Occipital lobe (tissue), 3 donors: ENCODE measurements at places on chromosomes 1 and 21.

DNA sequence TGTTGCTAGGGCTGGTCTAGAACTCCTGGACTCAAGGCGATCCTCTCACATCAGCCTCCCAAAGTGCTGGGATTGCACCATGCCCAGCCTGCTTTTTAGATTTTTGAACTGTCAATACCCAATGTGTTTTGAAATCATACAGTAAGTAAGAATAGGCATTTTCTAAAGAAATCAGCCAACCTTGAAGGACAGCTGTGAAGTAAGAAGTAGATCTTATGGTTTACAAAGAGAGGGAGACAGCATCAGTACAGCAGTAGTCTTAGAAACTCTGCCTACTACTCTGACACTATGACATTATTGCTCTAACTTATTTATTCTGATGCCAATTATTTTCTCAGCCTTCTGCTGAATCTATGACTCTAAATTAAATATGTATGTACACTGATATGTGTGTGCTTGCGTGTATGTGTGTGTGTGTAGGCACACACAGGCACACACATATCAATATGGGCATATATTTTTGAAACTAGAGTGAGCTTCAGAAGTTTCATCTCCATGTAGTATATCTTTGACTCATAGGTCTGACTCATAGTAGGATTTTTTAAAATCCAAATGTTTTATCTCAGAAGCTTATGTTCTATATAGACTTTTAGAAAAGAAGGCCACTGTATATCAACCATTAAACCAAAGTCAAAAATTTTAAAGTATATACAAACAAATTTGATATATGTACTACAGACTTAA lies 140.4 kb downstream of the COL24A1 start:
- DNase-seq, result no peak

DNA sequence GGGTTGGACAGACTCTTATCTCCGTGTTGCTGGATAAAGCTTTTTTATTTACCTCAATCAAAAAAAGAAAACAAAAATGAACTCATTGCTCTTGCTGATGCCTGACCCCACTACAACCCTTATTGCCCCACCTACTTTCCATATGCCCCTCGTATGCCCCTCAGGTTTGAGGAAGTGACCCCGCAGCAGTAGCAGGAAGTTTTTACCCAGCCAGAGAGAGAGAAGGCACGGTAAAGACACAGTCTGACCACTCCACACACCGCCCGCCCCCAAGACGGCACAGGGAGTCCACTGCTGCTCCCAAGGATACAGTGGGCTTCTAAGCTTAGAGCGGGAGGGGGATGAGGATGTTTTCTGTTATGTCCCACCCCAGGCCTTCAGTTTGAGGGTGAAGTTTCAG lies 9.8 kb downstream of the PLEKHO1 start:
- no peak for DNase-seq

GRCh38 chr21:37392441-37392840 lies 25.9 kb downstream of the DYRK1A start:
- no peak for DNase-seq

GRCh38 chr1:153773096-153773921 lies 1.9 kb upstream of the SLC27A3 start:
- no peak for DNase-seq

GRCh38 chr1:201594575-201595245 lies 55.8 kb downstream of the NAV1 start:
- no peak for DNase-seq

- DNase-seq, result no peak
These were observed 407.9 kb upstream of the ZRANB2 start for GRCh38 chr1:71488555-71489252.

DNA sequence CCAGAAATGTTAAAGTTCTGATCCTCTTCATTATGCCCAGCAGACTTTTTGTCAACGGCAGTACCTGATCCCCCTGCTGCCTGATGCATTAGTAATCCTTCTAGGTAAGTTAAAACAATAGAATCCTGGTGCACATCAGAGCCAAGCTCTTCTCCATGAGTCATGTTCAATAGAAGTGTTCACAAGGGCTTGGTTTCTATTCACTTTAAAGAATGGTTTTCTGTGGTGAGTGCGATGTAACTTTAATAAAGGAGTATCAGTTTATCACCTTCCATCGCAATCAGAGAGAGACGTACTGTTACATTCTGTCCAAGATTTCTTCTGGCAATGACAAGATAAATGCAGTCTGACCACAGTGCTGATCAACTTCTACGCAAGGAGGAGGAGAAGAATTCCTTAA lies 96.8 kb downstream of the NRIP1 start:
- DNase-seq, result no peak

DNA sequence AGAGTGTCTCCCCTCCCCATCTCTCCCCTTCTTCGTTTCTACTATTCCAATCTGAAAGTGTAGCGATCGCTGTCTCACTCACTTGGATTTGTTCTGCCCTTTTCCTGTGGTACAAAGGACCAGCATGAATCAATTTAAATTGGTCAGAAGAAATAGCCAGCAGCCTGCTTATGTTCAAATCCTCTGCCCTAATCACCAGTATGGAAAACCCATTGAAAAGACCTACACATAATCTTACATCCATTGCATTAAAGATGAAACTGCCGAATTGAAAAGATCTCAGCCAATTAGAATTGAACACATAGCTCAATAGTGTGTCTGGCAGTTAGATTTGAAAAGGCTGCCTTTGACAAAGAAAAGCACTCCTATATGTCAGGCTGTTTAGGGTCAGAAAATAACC lies 122.6 kb downstream of the TNNI3K start:
- no peak for DNase-seq

DNA sequence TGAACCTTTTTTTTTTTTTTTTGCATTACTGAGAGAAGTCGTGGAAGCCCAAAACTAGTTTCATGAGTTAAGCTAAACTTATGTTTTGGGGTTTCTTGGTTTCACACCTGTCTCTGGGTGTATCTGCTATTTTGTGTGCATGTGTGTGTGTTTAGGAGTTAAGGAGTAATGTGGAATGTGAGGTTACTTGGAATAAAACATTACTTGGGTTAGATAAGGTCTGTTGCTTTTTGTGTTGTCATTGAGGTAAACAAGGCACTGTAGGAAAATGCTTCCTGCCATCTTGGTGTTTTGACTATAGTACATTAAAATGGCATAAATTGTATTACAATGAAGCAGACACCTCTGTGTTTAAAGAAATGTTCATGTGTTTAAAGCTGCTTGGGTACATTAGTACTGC lies 2.9 kb downstream of the TENT5C start:
- no peak for DNase-seq

GRCh38 chr1:165185161-165185889 lies 171.2 kb downstream of the LMX1A start:
- no peak for DNase-seq

DNA sequence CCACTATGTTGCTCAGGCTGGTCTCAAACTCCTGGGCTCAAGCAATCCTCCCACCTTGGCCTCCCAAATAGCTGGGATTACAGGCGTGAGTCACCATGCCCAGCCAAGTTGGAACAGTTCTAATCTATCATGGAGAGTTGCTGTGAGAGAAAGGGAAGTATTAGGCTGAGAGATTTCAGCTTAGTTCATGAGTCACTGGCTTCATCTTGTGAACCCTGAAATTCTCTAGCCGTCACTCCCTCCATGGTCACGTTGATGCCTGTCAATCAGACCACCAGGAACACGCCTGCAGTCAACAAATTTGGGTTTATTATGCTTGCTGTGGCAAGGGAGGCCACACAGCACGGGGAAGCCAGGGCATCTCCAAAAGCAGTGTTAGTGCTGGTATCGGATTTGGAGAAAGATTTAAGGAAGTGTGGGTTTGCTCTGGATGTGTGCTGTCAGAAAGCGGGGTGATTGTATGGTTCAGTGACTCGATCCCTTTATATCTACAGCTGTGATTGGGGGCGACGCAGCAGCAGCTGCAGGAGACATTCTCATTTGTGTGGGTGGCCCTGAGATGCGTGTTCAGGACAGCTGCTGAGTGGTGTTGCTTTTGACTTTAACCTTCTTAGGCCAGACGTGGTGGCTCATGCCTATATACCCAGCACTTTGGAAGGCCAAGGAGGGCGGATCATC lies 18.7 kb downstream of the UQCRHL start:
- DNase-seq, result no peak

DNA sequence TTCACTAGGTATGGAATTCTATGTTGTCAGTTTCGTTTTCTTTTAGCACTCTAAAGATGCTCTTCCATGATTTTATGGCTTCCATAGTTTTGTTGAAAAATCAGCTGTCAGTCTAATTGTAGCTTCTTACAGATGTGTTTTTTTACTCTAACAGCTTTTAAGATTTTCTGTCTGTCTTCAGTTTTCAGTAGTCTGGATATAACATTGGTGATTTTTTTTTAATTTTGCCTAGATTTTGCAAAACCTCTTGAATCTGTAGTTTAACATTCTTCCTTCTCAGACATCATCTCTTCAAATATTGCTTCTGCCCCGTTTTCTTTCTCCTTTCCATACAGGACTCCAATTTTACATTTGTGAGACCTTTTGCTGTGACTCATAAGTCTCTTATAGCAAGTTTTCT lies 17.9 kb upstream of the DYRK1A start:
- no peak for DNase-seq

- peak; percentile 60 for DNase-seq
These were observed 21.7 kb downstream of the TMEM53 start for GRCh38 chr1:44652445-44653106.

- no peak for DNase-seq
These were observed 63.7 kb upstream of the EPS8L3 start for GRCh38 chr1:109827466-109827865.

DNA sequence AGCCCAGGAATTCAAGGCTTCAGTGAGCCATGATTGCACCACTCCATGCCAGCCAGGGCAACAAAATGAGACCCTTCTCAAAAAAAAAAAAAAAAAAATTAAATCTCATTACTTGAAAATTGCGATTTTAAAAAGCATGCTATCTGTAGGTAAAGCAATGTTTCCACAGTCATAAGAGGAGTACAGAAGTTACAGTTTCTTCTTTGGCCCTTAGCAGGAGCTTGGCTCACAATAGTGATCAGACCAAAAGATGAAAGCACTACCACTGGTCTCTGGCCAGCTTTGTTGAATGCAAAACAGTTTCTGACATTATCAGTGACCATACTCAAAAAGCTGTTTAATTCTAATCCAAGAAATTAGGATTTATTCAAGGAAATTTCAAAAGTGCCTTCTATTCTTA lies 31.2 kb downstream of the VAV3 start:
- DNase-seq, result no peak

DNA sequence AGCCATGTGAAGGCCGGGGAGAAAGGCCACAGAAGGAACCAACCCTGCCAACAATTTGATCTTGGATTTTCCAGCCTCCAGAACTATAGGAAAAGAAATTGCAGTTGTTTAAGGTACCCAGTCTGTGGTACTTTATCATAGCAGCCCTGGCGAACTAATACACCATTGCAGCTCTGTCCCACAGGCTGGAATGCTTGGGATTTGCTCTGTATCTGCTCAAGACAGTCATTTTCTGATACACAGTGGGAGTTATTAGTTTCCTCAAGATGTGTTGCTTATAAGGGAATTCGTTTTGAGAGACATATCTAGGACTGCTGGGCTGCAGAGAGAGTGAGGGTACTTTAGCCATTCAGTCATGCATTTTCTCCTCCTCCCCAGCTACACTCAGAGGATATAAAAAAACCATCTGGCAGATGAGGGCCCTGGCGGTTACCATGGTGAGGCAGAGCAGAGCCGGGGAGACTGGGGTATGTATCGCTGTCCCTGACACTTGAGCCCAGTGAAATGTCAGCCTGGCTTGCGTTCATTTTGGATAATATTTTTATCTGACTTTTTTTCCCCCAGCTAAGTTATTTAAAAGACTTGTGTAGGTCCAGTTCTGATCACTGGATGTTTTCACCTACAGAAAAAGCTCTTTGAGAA lies 104.6 kb downstream of the DIRAS3 start:
- no peak for DNase-seq

DNA sequence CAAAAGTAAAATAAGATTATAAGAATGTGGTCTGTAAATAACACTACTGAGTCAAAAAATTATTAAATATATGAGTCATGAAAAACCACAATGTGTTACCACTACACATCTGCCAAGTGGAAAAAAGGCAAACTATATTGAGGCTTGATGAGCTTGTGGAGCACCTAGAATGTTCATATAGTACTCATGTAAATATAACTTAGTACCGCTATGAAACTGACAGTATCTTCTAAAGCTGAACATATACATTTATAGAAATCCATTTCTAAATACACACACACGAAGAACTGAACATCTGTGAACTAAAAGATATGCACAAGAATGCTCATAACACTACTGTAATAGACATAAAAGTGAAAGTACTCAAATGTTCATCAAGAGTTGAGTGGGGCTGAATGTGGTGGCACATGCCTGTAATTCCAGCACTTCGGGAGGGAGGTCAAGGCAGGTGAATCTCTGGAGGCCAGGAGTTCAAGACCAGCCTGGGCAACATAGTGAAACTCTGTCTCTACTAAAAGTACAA lies 18.5 kb upstream of the GBP3 start:
- DNase-seq, result no peak

GRCh38 chr21:33866826-33867225 lies 48.8 kb downstream of the ATP5PO start:
- no peak for DNase-seq

- no peak for DNase-seq
These were observed 853.4 kb downstream of the KCNT2 start for GRCh38 chr1:195754874-195755273.

DNA sequence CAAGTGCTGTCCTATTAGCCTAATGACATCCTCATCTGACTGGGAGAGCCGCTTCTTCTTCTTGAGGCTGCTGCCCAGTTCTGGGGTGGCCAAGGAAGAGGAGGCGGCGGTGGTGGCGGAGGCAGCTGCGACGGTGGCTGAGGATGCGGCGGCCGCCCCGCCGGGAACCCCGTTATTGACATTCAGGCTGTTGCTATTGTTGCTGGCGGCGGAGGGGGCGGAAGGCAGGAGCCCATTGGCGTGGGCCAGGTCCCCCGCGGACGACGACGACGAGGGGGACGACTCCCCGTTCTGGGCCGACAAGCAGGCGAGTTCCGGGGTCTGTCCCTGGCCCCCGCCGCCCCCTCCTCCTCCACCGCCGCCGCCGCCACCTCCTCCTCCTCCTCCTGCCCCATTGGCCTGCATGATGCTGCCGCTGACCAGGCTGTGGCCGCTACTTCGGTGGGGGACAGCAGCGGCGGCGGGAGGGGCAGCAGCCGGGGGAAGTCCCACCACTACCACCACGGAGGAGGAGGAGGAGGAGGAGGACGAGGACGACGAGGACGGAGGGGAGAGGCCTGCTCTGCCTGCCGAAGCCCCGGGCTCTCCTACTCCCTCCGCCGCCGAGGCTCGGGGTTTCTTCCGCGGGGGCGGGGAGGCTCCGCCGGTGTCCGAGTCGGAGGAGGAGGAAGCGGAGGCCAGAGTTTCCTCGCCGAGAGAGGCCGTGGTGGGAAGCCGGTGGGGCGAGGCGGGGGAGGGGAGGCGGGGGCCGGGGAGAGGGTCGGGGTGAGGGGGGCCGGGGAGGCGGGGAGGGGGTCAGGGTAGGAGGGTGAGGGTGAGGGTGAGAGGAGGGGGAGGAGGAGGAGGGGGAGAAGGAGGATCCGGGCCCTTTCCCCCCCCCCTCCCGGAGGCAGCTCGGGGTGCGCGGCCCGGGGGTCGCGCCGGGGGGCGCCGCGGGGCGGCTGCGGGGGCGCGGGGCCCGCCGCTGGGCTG lies 610 bp downstream of the WDR26 start:
- DNase-seq, result no peak

- no peak for DNase-seq
These were observed 22.0 kb downstream of the SMAP2 start for GRCh38 chr1:40395190-40396175.

- DNase-seq, result no peak
These were observed 265.0 kb upstream of the USP24 start for GRCh38 chr1:55480029-55480795.

GRCh38 chr1:171266930-171267329 lies 18.6 kb downstream of the FMO1 start:
- DNase-seq, result no peak

GRCh38 chr1:3772027-3772714 lies 378 bp upstream of the SMIM1 start:
- peak; percentile 56 for DNase-seq

- DNase-seq, result no peak
These were observed 5.4 kb downstream of the PADI6 start for GRCh38 chr1:17377325-17377953.
